Left colon (tissue), 2 donors: ENCODE measurements at places on chromosomes 7 and 10. TPM values are rescaled to one million over a fixed set of nuclear protein-coding genes. Genes with fewer than 3 reads are reported as not detected.

TFPI2 gene
- 0.47 TPM for total RNA-seq

CASTOR2 gene
- total RNA-seq = 1.5 TPM

ABCC2 gene
- 0.64 TPM for total RNA-seq

EPHA1 gene
- 25.1 TPM for total RNA-seq

SUN3 gene
- not detected for total RNA-seq

CALHM2 gene
- 4.5 TPM for total RNA-seq

OR13A1 gene
- total RNA-seq = not detected

GJC3 gene
- total RNA-seq = not detected

FEZF1 gene
- total RNA-seq = not detected
